ENCODE measurements at places on chromosomes 1 and 21. TPM values are rescaled to one million over a fixed set of nuclear protein-coding genes. Genes with fewer than 3 reads are reported as not detected.

- no peak for DNase-seq
Observed at GRCh38 chr1:19477284-19478249, 7.8 kb downstream of the CAPZB start.

- DNase-seq, result no peak
Observed at GRCh38 chr1:198651650-198652400, 13.0 kb downstream of the PTPRC start.

- DNase-seq, result no peak
Observed at GRCh38 chr1:161763522-161764098, 2.5 kb upstream of the ATF6 start.

- DNase-seq, result peak; percentile 22
Observed at GRCh38 chr1:237411621-237412020, 369.6 kb downstream of the RYR2 start.

- DNase-seq, result no peak
Observed at GRCh38 chr1:102919659-102920058, 188.7 kb downstream of the COL11A1 start.

DNA sequence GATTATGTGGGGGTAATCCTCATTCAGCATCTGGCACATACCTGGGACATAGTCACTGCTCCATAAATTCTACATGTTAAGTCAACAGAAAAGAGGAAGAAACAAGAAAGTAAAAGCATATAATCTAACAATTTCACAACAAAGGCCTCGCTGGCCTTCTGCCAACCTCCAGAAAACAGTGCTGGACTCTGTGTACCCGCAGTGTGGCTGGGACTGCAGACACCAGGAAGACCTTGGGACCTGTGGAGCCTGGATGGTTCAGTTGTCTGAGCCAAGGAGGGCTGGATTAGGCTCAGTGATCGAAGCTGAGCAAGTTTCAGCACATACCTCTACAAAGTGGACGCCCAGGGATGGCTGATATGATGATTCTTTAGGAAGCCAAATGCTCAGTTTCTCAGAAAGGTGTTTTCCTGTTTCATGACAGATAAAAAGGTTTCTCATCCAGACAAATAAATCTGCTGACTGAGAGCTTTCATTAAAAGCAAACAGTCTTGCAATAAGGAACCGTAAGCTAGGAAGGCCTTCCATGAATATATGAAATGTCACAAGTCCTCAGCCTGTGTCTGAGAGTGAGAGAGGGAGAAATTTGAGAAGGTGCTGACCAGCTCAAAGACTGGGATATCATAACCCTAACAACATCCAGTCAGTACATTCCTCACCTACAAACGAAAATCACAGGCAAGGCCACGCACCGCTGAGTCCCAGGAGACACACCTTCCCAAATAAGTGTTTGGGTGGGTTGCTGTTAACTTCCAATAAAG is 48.4 kb downstream of the CAPZB start:
- DNase-seq, result no peak

- DNase-seq, result no peak
Observed at GRCh38 chr1:185087746-185088145, 42.4 kb downstream of the RNF2 start.

GRCh38 chr1:241330619-241331327 is 26.2 kb downstream of the RGS7 start:
- DNase-seq, result no peak

GRCh38 chr1:43934101-43934985 is 742 bp downstream of the ARTN start:
- DNase-seq, result peak; percentile 54

DNA sequence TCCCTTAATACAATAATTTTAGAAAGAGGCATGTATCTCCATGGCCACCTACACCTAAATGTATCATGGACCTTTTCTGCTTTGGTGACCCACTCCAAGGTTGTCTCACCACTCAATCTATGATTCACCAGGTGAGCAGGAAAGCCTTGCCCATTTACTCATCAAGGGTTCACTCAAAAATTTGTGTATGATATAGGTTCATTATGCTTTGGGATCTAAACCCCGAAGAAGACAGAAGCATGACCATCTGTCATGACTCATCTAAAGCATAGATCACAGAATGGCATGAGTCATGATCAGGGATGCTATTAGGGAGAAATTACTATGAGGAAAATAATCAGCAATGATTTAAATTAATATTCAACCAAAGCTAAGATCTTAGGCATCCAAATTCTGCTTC is 38.5 kb downstream of the PYHIN1 start:
- DNase-seq, result no peak

- no peak for DNase-seq
Observed at GRCh38 chr1:42747125-42747524, 7.1 kb upstream of the CLDN19 start.

DNA sequence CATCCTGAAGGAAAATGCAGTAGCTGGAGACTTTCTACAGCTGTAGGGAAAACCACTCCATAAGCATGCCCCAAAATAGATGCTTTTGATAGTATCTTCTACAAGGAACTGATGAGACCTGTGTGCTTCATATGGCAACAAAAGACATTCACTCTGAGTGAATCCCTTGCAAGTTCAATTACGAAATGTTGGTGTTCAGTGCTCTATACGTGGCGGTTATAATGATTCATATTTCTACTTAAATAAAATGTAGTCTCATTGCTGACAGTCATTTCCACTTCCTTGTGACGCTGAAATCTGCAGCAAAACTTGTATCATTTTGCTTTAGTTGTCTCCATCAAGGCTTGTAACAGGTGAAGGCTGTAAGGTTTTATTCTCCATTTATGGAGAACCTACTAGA is 20.6 kb downstream of the TOR1AIP2 start:
- no peak for DNase-seq

- no peak for DNase-seq
Observed at GRCh38 chr1:169610858-169611257, 19.1 kb downstream of the SELP start.

- DNase-seq, result no peak
Observed at GRCh38 chr1:73366734-73367413, 831.1 kb downstream of the LRRIQ3 start.

DNA sequence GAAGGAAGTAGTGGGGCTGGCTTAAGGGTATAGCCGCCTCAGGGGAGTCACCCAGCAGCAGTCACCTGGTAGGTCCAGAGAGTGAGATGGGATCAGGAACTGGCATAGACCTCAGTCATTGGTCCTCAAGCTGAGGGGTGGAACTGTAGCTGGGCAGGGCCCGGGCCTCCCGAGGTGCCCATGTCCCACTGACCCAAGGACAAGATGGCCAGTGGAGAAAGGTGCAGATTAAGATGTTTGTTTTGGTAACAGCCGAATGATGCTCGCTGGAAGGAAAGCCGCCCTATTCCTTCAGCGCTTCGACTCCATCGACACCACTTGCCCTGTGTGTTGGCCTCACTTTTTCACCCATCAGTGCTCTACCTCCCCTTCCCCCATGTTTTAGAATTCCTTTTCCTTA is 16.4 kb downstream of the COL9A2 start:
- DNase-seq, result no peak

DNA sequence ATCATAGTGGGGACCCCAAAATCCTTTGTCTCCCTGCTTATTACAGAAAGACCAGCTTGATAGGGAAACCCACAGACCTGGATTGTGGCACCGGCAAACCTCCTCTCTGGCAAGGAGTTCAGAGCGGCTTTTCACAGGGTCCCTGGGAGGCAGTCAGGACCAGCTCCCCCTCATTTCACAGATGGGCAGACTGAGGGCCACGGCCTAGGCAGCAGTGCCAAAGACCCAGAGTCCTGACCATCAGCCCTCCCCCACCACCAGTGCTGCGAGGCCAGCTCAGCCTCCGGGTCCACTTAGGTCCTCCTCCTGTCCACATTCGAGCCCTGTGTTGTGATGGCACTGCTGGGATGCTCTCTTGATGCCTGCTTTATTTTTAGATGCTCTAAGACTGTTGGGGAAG is 57.2 kb downstream of the CAMK2N1 start:
- no peak for DNase-seq

- DNase-seq, result no peak
Observed at GRCh38 chr1:29777522-29777921, 541.2 kb downstream of the PTPRU start.

GRCh38 chr1:46285730-46286477 is 17.5 kb downstream of the LRRC41 start:
- DNase-seq, result no peak

DNA sequence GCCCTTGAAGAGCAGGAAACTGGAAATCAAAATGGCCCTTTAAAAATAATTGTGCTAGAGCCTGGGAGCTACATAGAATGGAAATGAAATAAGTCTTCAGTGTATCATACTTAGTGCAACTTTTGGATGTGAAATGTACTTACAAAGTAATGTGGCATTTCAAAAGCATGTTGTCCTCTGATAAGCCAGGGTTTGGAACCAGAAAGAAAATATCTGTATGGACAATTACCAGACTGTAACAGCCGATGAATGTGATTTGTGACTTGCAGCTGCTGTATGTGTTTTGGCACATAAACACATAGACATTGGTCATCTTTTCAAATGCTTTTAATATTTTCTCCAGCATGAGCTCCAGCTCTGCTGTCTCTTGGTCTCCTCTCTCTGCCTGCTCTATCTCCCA is 546.4 kb downstream of the OMA1 start:
- no peak for DNase-seq

GRCh38 chr1:50841791-50842387 is 118.2 kb downstream of the FAF1 start:
- DNase-seq, result no peak

- DNase-seq, result no peak
Observed at GRCh38 chr21:26505211-26505610, 67.9 kb downstream of the CYYR1 start.

GRCh38 chr1:202107801-202108731 is 14.7 kb upstream of the GPR37L1 start:
- peak; percentile 91 for DNase-seq

DNA sequence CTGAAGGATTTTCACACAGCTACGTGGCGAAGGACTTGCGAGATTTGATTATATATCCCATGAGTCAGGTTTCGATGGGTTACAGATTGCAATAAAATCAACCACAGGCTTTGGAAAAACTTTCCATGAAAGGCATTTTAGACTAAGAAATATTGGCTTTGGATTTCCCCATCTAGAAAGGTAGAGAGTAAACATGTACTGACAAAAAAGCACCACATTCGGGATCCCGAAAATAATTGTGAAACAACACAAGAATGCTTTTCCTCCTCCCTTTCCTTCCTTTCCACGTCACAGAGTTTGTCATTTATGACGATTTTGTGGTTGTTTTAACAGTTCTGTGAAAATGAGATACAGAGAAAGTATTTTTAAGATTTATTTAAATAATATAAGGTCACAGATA is 38.5 kb downstream of the TGFB2 start:
- no peak for DNase-seq

GRCh38 chr1:196148367-196148970 is 459.8 kb downstream of the KCNT2 start:
- peak; percentile 10 for DNase-seq

DNA sequence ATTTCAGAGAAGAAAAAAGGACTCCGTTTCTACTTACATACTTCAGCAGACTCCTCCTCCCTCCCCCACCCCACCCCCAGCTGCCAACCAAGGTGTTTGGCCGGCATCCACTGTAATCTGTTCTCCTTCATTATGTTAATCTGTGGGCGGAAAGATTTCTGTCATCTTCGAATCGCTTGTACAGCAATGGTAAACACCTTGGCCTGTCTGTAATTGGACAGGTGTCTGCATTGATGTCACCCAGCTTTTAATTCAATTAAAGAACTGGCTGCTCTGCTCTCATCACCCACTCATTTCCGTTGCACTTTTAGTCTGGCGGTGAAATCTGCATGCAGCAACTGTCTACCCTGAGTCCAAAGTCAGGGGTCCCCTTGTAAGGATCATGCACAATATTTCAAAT is 368.6 kb downstream of the USH2A start:
- no peak for DNase-seq

DNA sequence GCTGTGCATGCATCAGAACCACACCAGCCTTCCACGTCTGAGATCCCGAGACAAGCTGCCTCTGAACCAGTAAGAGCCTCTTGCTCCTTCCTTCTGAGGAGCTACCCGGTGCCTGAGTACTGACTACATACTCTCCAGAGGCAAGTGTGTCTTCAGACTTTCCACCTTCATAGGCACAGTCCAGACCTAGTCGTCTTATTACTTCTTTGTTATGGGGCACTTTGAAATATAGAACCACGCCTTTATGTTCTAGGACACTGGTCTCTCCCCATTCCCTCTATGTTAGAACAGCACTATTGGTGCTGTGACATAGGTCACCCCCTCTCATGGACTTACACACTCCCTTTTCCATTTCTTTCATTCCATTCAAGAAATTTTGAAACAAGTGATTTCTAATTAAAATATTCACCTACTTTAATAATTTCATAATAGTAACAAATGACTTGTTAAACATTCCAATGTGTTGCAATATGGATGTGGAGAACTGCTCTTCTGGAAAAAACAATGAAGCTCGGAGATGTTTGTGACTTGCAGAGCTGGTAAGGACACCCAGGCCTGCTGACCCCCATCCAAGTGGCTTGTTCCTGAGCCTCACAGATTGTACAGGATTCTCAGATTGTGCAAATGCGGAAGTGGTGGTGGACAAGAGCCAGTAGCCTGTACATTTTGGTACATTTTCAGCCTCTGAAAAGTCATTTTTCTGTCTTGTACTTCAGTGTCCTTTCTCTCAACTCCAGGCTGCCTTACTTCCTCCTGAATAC is 76.1 kb upstream of the SIPA1L2 start:
- no peak for DNase-seq

- no peak for DNase-seq
Observed at GRCh38 chr1:61981870-61982660, 212.6 kb upstream of the L1TD1 start.

GRCh38 chr1:158979229-158979628 is 30.5 kb upstream of the IFI16 start:
- DNase-seq, result no peak

Gene PLPPR5
- total RNA-seq, result 4.3 TPM

Gene SLC30A2
- not detected for total RNA-seq

Gene HES3
- not detected for total RNA-seq

Gene CNR2
- 0.03 TPM for total RNA-seq

Gene KRTAP19-1
- total RNA-seq, result not detected

Gene DYNLT4
- total RNA-seq, result not detected

Gene KCNK1
- total RNA-seq, result 36.3 TPM

Gene PPP1R8
- 44.6 TPM for total RNA-seq

Gene CELA3B
- not detected for total RNA-seq

Gene JMJD4
- 45.4 TPM for total RNA-seq

Gene MPL
- total RNA-seq, result not detected
